Fibroblast of villous mesenchyme (primary cell): ENCODE measurements at places on chromosomes 1 and 21. TPM values are rescaled to one million over a fixed set of nuclear protein-coding genes. Genes with fewer than 3 reads are reported as not detected.

Gene BNIPL
- under 0.01 TPM in 2 replicates for total RNA-seq

Gene OR2M3
- total RNA-seq: not detected in 2 replicates

DNA sequence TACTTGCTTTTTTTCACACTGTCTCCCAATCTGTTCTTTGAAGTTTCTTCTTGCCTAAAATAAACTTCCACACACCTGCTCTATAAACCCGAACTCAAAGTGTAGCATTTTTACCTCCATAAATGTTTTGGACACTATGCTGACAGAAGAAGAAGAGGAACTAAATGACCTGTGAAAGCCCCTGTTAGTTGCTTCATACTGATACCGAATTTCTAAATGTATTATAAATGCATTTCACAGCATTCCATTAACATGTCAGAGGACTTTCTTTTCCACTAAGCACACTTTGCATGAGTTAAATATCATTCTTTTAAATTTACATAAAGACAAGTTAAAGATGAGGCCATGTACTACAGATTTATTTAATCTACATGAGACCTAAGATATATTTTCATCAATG lies 281.0 kb downstream of the SMYD3 start:
- no peak for DNase-seq

Gene C4BPA
- not detected in 2 replicates for total RNA-seq

DNA sequence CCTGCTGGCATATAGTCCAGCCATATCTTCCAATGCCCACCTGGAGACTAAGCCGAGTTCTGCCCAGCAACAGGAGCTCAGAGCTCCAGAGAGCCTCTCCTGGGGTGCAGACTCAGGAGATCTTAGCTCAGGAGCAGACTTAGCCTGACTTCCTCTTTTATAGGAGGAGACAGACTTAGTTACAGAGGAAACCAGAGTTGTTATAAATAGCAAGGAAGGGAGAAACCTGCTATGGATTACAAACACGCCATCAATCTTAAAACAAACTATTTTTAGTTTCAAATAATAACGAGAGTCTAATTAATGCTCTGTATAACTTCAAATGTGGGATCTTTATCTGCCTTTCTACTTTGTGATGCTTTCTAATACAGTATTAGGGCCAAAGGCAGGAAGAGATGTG lies 3.3 kb upstream of the KIF21B start:
- no peak for DNase-seq

Gene TRAF3IP3
- total RNA-seq: not detected in 2 replicates
